ENCODE measurements at places on chromosomes 6 and 20. TPM values are rescaled to one million over a fixed set of nuclear protein-coding genes. Genes with fewer than 3 reads are reported as not detected.

DNA sequence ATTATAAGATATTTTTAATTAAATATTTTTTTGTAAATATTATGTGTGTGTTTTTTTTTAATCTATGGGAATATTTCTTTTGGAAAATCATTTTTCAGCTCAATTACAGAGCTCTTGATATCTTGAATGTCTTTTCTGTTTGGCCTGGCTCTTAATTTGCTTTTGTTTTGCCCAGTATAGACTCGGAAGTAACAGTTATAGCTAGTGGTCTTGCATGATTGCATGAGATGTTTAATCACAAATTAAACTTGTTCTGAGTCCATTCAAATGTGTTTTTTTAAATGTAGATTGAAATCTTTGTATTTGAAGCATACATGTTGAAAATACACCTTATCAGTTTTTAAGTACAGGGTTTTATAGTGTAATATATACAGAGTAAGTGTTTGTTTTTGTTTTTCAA lies 2.6 kb downstream of the ID4 start:
- DNase-seq: no peak

GRCh38 chr6:70502484-70502883 lies 64.2 kb upstream of the SDHAF4 start:
- DNase-seq: no peak

ZNF133 gene
- 4.8 TPM for polyA plus RNA-seq

DNA sequence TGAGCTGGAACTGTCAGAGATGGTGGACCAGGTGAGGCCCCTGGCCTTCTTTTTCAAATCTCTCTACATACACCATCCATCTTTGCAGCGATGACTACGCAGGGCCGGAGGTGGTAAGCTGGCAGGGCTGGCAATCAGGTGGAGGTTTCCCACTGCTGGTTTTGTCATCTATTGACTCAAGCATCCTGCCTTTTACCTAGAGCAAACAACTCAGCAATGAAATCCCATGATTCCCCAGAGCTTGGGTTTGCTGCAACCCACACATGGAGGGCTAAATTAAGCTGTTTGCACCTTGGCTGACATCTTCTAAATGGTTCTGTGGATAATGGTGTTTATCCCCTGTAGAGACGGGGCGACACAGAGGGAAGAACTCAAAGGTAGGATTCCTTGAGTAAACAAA lies 170.2 kb downstream of the SCP2D1 start:
- DNase-seq: no peak

DNA sequence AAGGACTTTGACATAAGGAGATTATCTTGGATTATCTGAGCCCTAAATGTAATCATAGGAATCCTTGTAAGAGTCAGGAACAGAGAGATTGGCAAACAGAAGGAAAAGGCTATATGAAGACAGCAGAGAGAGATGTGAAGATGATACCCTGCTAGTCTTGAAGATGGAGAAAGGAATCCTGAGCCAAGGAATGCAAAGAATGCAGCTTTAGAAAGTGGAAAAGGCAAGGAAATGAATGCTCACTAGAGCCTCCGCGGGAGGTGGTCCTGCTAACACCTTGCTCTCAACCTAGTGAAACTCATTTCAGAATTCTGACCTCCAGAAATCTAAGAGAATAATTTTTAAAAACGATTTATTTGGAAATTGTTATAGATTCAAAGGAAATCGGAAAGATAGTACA lies 117.1 kb downstream of the TBXT start:
- DNase-seq: no peak

DNA sequence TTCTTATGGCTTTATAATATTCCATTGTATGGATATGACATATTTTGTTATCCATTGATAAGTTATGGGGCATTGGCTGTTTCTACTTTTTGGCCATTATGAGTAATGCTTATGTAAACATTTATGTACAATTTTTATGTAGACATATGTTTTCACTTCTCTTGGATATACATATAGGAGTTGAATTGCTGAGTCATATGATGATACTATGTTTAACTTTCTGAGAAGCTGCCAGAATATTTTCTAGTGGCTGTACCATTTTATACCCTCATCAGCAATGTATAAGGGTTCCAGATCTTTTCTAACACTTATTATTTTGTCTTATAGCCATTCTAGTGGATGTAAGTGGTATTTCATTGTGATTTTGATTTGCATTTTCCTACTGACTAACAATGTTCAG lies 23.1 kb downstream of the OTOR start:
- no peak for DNase-seq

LY6G6F gene
- polyA plus RNA-seq: not detected

DNA sequence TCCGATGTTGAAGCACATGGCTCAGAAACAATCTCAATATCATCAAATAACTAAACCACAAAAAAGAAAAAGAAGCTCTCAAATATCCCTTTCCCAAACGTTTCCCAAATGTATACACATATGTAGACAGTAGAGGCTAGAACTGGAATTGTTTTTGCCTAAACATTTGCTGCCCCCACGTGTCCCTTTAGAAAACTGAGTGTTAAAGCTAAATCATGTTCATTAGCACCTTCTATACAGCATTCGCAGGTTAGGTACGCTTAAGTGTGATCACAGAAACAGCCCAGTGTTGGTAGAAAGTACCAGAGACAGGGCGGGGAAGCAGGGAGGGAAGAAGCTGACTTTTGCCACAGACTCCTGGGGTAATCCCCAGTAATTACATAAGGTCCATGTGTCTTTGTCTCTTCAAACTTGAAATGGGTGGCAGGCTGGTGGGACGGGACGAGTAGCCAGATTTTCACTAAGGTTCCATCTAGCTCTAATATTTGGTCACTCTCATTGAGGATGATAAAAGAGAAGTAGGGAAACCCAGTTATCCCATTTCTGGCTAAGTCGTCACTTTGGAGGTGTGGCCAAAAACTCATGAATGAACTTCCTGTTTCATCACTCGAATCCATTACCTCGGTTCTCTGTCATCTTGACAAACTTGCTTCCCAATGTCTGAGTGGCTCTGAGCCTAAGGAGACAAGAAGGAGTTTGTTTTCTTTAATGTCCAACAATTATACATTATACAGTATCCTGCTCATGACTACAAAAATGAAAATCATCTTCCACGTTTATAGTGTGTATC lies 15.0 kb upstream of the TFAP2A start:
- DNase-seq: no peak

GRCh38 chr20:19968466-19969073 lies 48.6 kb upstream of the NAA20 start:
- no peak for DNase-seq

GRCh38 chr6:118565311-118565960 lies 17.3 kb downstream of the PLN start:
- no peak for DNase-seq

DNA sequence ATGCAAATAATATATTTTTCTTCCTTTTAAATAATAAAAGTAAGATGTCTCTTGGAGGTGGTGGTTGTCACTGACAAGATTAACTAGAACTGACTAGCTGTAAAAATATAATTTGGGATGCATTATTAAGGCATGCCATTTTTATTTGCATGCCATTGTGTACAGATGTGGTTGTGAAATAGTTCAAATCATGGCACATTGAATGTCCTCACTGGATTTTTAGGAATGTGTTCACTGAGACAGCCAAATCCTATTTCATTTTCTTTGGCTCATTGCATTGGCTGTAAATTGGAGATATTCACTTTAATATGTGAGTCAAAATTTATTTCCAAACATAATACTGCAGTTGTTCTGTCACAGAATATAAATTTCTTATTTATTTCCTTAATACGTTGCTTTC lies 62.3 kb downstream of the ESR1 start:
- DNase-seq: no peak

DNA sequence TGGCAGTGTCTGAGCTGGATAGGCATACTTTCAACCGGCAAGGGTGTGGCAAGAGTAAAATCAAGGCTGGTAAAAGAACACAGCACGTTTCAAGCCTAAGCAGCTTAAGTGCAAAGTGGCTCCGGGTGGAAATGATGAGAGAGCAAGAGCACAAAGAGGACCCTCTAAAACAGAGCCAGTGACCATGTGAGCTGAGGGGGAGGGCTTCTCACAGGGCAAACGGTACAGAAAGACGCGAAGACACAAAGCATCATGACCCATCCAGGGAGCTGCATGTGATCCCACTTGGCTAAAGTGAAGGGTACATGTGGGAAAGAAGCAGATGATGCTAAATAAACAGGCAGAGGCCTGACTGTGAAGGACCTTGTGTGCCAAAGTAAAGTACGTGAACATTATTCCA lies 25.7 kb downstream of the FKBP5 start:
- no peak for DNase-seq

MATN4 gene
- polyA plus RNA-seq: 0.17 TPM

- DNase-seq: no peak
These were observed 7.8 kb downstream of the STX11 start for GRCh38 chr6:144158133-144158532.

DNA sequence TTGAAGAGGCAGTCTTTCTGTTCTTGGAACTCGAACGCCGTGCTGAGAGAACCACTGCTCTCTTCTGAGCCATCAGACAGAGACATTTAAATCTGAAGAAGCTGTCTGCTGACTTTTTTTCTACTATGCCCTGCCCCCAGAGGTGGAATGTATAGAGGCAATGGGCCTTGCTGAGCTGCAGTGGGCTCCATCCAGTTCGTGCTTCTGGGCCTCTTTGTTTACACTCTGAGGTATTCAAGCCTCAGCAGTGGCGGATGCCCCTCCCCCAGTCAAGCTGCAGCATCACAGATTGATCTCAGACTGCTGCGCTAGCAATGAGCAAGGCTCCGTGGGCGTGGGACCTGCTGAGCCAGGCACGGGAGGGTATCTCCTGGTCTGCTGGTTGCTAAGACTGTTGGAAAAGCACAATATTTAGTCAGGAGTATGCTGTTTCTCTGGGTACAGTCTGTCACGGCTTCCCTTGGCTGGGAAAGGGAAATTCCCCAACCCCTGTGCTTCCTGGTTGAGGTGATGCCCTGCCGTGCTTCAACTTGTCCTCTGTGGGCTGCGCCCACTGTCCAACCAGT lies 526.8 kb downstream of the CD109 start:
- no peak for DNase-seq

- DNase-seq: no peak
These were observed 306.2 kb upstream of the ZFP64 start for GRCh38 chr20:52497731-52498130.

- peak; percentile 85 for DNase-seq
These were observed 105.1 kb upstream of the CNKSR3 start for GRCh38 chr6:154615483-154616025.

DNA sequence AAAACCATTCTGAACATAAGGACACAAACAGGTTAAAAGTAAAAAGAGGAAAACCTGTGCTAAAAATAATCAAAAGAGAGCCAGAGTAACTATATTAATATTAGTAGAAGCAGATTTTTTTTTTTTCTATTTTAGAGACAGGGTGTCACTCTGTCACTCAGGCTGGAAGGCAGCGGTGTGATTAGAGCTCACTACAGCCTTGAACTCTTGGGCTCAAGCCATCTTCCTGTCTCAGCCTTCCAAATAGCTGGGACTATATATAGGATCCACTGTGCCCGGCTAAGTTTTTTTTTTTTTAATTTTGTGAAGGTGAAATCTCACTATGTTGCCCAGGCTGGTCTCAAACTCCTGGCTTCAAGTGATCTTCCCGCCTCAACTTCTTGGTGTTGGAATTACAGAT lies 33.4 kb upstream of the PLN start:
- no peak for DNase-seq

- DNase-seq: no peak
These were observed 72.0 kb downstream of the LY86 start for GRCh38 chr6:6660339-6661045.

NCOA6 gene
- polyA plus RNA-seq: 21.8 TPM

- no peak for DNase-seq
These were observed 459.8 kb upstream of the RUNX2 start for GRCh38 chr6:44868335-44868668.

- DNase-seq: no peak
These were observed 250.7 kb downstream of the MAFB start for GRCh38 chr20:40438161-40438830.

MAP1LC3A gene
- polyA plus RNA-seq: 47.9 TPM
